ENCODE measurements at places on chromosomes 5 and 9. TPM values are rescaled to one million over a fixed set of nuclear protein-coding genes. Genes with fewer than 3 reads are reported as not detected.

DNA sequence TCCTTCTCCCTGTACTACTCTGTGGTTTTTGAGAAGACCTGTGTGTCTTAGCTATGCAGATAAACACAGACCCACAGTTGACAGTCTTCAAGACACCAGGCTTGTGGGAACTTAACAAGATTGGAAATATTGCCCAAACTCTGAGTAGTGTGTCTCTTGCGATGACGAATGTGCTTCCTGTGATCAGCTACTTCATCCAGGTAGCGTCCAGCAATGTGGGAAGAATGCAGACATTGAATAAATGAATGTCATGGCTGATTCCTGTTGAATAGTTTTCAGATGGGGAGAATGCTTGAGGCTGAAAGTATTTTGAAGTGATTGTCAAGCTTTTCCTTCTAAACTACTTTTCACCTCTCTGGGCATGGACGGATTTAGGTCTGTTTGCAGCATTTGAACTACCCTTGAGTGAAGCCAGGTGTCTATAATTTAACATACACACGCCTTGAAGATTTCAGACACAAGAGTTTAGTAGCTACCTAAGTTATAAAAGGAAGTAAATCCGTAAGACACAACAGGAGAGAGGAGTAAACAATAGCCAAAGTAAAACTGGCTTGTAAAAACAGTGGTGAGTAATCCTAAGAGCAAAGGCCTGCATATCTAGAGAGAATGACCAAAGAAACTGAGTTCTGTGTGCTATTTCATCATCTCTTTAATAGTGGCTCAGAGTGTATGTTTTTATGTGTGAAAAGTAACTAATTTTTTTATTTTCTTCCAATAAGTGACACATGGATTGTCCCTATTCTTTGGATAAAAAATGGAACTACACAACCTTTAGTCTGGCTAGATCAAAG is 30.0 kb upstream of the ARL14EPL start:
- DNase-seq: no peak

GRCh38 chr5:157160001-157160400 is 6.1 kb downstream of the GARIN3 start:
- no peak for DNase-seq

The EEIG1 gene
- 21.6 TPM for total RNA-seq

- DNase-seq: no peak
Observed at GRCh38 chr5:52657247-52657645, 130.5 kb upstream of the ITGA1 start.

- DNase-seq: no peak
Observed at GRCh38 chr5:1780614-1780930, 19.1 kb downstream of the MRPL36 start.

The PCDHGA2 gene
- 6.0 TPM for total RNA-seq

The TMC1 gene
- total RNA-seq: not detected

GRCh38 chr9:12933957-12934356 is 159.1 kb downstream of the LURAP1L start:
- no peak for DNase-seq

- no peak for DNase-seq
Observed at GRCh38 chr5:131109540-131110255, 55.4 kb downstream of the HINT1 start.

GRCh38 chr5:160471761-160472160 is 50.1 kb downstream of the PTTG1 start:
- no peak for DNase-seq

GRCh38 chr9:114163517-114163951 is 8.2 kb downstream of the COL27A1 start:
- peak; percentile 68 for DNase-seq

The TAF11L5 gene
- total RNA-seq: not detected

The ADCY2 gene
- 0.17 TPM for total RNA-seq

DNA sequence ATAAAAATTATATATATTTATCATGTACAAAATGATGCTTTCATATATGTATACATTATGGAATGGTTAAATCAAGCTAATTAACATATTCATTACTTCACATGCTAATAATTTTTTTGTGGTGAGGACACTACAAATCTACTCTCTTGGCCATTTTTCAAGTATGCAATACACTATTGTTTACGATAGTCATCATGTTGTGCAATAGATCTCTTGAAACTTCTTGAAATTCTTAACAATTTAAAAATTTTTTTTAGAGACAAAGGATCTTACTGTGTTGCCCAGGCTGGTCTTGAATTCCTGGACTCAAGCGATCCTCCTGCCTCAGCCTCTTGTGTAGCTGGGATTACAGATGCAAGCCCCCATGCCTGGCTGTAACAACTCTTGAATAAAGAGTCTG is 45.2 kb upstream of the SHOC1 start:
- DNase-seq: no peak

DNA sequence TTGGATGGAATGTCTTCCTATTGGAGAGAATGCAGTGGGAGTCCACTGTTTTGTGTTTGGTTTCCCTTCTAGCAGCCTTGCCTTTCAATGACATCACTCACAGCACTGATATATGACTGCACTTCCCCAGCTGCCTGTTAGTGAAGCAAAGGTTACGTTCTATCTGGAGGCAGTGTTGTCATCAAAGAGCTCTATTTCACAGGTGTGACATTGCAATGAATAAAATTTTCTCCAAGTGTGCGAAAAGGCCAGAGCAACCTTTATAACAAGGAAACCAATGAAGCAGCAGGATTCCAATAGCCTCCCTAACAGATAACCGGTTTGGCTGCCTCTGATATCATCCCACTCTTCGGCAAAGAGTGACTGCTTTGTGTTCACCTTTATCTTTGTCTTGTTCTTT is 523.5 kb upstream of the ZNF608 start:
- no peak for DNase-seq

The SLCO6A1 gene
- not detected for total RNA-seq

- no peak for DNase-seq
Observed at GRCh38 chr9:3879726-3880505, 354.1 kb upstream of the RFX3 start.

The CRB2 gene
- 0.79 TPM for total RNA-seq

The CA9 gene
- 0.64 TPM for total RNA-seq

- DNase-seq: no peak
Observed at GRCh38 chr5:173045474-173045873, 10.7 kb upstream of the CREBRF start.

Data from left ventricle myocardium superior (tissue), 1 donor.